AG04449 (cell line): ENCODE measurements at places on chromosomes 2 and 18.

DNA sequence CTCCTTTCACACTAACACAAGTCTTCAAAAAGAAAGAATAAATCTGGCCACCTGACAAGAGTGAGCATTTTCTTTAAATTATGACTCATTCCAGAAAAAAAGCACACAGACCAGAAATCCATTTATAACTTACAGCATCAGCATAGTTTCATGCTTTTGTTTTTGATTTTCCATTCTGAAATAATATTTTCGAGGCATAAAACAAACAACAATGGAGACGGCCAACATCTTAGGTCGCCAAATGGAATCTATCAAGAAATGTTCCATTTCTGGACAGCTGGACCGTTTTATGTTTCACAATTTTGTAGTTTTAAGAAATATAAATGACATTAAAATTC is 165.4 kb upstream of the ZFP36L2 start:
- DNase-seq, result no peak

- DNase-seq, result no peak
Measured at GRCh38 chr2:145159676-145160075, 639.8 kb upstream of the ZEB2 start.

GRCh38 chr18:77249569-77250500 is at the start of gene GALR1:
TSS of gene GALR1 (plus strand) at chr18:77249848. CDS start at chr18:77250549, 701 bp downstream.
- DNase-seq, result no peak

- DNase-seq, result no peak
Measured at GRCh38 chr2:54775710-54776109, 52.2 kb downstream of the EML6 start.

DNA sequence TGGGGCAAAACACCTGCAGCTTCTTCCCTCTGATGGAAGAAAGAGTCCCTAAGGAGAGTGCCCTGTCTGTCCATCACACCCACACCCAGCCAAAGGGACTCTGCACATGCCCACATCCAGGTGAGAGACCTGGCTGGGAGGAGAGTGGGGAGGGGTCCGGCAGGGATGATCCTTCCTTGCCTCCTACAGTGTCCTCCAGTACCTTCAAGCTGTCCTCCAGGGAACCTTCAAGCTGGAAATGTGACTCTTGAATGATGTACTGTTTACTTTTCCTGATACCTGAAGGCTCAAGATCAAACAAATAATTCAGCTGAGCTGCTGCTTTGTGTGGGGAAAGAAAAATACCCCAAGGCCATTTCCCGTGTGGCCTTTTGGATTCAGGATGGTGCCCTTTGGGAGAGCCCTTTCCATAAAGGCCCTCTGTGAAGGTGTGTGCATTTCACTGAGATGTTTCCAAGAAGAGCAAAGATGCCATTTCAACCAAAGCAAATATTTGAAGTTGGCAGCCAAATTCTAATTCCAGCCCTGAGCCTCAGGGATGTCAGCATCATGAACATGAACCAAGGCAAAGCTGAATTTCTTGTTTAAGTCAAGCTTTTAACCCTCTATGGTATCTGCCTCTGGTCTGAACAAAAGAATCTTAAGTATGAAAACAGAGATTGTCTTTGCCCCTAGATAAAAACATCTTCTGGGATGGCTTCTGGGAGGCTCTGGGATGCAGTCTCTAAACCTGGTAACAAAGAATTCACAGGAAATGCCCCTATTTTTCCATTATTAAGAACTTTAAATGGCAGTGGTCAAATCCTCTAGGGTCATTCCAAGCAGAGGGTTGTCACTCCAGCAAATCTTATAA is 11.1 kb downstream of the EVA1A start:
- no peak for DNase-seq

- no peak for DNase-seq
Measured at GRCh38 chr2:182444806-182445205, 18.0 kb upstream of the PDE1A start.

DNA sequence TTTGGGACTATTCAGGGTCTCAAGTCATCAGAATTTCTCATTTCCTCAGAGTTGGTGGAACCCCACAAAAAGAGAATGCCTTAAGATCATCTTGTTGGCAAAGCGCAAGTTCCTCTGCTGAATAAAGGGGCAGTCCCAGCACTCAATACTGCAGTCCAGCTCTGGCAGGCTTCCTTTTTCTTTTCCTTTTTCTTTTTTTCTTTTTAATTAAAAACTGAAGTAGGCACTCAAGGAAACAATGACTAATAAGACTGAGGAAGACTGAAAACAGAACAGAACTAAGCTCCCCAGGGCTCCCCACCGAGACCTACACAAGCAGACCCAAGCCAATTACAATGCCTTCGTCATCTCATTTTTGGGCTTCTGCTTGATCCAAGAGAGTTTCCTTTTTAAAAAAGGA is 82.0 kb downstream of the STK39 start:
- no peak for DNase-seq

DNA sequence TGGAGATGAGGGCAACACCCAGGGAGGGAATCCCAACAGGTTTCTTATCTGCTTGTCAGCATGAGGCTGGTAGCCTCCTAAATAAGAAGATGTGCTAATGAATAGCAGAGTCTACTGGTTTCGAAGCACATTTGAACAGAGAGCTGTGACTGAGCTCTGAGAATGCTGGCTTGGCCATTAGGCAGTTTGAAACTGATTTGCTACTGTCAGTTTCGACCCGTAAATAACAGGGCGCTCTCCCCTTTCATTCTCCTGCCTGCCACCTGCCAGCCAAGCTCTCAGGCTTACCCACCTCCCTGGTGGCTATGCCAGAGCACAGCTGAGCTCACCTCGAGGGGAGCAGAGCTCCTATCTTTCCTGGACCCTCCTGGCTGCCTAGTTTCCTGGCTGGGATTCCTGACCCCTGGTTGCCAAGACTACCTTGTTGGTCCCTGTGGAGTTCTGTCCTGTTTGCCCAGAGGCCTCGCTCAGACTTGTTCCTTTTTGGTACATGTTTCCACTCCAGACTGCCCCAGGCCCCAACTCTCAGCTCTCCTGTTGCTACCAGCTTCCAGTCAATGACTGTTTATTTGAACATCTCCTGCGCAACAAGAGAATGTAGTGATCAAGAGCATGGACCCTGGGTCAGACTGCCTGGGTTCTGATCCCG is 102.3 kb upstream of the ALPP start:
- no peak for DNase-seq

DNA sequence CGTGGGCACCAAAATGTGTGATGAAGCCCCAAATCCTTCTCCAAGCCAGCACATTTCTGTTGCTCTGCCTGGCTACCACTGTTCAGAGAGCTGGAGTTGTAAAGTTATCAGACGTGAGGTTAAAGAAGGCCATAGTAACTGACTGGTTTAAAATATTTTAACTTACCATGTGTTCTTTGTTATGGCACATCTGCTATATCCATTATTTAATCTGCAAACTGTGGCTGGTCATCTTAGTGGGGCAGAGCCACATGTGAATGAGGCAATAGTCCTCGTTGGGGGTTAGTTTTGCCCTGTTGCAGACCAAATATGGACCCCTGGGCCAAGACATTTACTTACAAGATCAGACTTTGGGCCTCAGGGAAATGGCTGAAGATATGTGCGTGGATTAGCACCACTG is 214.4 kb upstream of the RASGRP3 start:
- DNase-seq, result no peak

DNA sequence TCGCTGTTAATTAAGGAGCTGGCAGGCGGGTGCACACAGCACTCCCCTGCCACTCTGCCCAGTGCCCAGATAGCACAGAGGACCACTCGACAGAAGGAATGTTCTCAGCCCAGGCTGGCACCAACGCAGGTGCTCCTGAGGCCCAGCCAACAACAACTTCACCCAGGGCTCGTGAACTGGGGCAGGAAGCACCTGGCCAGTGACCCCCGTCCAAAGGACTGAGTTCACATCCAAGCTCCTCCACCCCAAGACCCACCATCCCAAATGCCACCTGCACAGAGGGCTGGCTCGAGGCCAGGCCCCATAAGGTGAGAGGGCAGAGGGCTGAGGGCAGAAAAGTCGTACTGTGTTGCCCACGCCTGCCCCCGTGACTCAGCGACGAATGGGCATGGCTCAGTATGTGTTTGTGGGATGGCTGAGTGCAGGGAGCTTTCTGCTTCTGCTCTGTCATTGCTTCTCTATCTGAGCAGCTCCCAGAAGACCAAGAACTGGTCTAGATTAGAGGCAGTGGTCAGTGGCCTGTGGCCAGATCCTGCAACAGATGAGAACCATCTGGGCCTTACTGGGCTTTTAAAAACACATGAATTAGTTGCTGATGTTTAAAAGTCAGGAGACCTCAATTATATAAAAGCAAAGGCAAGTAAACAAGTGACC is 68.4 kb downstream of the POLR1A start:
- DNase-seq, result no peak

DNA sequence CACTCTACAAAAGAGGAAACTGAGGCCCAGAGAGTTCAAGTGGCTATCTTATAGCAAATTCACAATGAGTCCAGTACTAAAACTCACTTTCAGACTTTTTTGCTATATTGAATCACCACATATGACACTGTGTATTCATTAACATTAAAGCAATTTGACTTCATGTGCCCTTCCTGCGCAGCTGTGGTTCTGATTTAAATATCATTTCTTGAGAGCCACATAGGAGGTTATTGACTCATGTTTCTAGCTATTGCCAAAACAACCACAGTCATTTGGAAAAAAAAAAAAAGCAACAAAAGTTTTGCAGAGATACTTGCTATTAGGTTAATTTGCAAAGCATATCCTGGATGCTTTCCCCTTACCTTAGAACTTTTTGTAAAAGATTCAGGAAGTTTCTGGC is 341.2 kb downstream of the PIK3C3 start:
- no peak for DNase-seq

DNA sequence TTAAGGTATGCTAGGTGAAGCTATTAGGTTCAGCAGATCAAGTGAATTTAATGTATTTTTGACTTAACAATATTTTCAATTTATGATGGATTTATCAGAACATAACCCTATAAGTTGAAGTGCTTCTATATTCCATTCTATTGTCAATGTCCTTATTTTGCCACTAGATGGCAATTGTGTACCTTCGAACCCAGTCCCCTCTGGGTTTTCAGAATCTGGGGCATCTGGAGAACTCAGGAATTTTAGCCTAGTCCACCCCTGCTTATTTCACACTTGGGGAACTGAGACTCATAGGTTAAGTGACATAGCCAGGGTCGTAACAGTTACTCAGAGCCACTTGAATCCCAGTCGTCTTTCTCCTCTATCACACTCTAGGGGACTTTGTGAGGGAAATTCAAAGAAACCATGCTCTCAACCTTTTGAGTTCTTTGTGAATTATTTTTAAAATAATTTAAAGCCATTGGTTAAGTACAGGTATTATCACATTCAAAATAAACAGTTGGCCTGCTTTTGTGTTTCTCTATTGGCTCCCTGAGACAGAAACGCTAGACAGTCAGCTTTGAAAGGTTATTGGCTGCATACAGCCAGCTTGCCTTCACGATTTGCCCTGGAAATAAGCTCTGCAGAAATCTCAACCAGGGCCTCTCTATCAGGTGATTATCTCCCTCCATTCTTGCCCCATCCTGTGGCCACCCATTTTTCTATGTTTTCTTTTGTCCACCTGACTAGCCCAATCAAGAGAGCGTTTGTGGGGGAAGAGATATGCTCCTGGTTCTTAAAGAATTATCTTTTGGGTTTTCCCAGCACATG is 145.0 kb downstream of the TTC27 start:
- peak; percentile 21 for DNase-seq

DNA sequence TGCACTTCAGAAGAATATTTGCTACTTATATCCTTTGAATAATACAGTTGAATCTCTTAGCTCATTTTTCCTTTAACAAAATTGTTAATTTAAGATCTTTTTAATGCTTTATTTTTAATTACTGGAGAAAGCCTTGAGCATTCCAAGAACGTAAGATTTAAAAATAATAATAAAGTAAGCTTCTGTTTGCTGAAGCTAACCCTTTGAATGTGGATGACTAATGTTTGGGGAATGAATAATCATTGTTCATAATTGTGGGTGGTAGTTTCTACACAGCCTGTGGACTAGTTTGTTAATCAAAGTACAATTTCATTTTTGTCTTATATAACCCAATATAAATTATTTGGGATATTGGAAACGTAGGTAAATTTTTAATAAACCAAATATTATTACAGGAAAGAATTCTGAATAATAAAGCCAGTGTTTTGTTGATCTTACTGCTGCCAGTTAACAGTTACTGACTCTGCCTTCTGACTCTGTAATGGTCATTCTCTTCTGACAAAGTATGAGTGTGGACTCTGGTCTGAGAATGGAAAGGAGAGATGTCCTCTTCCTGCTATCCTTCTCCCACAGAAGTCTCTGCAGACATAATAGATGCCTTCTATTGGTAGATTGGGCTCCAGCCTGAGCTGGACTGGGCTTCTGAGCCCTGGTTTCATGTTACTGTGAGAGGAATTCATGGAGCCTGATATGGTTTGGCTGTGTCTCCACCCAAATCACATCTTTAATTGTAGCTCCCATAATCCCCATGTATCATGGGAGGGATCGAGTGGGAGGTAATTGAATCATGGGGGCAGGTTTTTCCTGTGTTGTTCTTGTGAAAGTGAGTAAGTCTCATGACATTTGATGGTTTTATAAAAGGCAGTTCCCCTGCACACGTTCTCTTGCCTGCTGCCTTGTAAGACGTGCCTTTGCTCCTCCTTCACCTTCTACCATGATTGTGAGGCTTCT is 292.7 kb upstream of the SLC39A10 start:
- no peak for DNase-seq

- no peak for DNase-seq
Measured at GRCh38 chr2:7004636-7005035, 87.4 kb downstream of the RNF144A start.

GRCh38 chr18:52237551-52237950 is 102.4 kb upstream of the DCC start:
- DNase-seq, result no peak
